ENCODE measurements at places on chromosomes 4 and X.

DNA sequence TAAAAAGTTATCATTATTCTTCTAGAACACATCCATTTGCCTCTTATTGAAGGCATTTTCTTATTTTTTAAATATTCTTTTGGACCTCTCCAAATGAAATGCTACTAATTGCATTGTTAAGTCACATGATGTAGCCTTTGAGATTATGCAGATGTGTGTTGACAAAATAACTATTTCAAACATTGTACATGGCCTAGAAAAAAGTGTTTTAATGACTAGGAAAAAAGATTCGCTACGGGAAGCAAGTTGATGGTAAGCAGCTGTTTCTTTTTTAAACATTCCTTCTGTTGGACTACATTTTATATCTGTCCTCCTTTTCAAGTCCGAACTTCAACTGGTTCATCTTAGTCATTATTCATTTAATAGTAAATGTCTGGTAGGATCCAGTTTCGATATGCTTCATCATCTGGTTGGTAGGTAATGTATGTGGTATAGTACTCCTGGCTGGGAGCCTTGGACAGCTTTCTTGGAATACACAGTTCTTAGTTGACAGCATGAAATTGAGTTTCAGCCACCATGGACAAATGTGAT is 34.3 kb upstream of the GUCY1A1 start:
- no peak for DNase-seq

DNA sequence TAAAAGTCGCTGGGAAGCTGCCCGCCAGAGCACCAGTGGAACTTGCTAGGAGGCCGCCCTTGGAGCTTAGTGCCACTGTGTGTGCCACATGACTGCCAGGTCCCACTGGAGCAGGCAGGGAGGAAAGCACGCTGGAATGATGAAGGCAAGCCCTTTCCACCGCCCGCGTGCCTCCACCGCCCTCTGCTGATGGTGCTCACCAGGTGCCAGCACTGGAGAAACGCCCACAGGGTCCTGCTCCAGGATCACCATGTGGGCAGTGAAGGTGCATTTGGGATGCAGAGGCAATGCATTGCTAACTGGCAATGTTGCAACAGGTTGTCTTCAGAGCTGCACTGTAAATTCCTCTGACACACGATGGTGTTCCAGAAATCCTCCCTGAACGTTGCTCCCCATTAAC is 76.3 kb downstream of the SHROOM2 start:
- no peak for DNase-seq

DNA sequence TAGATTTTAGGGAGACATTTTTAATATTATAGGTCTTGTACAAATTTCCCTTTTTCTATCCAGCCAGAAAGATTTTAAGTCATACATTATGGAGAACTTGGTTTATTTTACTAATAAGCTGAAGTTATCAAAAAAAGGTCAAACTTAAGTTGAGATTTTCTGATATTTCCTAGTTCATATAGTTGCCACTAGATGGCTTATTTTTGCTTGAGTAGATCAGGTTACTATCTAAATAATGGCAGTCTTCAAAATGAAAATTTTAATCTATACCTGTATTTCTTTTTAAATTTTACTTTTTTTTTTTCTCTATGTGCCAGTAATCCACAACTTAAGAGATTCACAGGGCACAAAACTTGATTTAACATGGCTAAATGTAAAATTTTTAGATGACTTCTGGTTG is 52.3 kb downstream of the USP9X start:
- DNase-seq = no peak

DNA sequence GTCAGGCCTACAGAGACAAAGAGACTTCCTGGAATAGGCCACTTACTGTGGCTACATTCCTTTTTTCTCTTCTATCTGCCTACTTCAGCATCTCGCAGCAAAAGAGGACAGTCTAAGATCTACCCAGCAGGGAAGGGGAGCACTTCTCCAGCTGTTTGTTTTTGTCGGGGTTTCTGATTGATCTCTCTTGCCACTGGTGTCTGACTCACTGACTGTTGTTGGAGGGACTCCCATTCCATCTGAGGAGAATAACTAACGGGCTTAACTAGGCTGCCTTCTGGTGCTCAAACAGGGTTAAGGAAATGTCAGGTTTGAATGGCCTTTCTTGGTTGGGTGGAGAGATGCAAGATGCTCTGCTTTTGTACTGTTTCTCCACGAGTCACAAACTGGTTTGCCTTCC is 100.2 kb upstream of the TMEM164 start:
- no peak for DNase-seq
